ENCODE measurements at places on chromosomes 5 and 9.

- DNase-seq = no peak
Observed at GRCh38 chr5:171808951-171809350, 23.3 kb downstream of the SMIM23 start.

- no peak for DNase-seq
Observed at GRCh38 chr5:175195698-175196656, 248.0 kb downstream of the DRD1 start.

DNA sequence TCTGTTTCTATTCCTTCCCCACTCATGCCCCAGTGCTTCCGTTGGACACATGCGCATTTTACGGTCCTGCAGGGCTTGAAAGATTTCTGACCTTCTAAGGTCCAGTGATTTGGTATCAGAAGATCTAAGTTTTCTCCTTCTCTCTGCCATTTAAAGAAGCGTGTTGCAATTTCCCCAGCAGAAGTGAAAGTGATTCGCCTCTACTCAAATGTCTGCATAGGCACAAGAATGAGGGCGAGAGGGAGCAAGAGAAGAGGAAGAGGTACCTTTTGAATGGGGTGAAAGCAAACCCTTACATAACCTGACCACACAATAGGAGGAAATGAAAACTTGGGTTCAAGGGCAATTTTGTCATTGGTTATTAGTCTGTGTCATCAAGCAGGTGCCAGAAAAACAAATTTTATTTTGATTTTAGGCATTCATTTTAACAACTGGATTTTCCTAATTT lies 31.7 kb upstream of the NR3C1 start:
- no peak for DNase-seq

DNA sequence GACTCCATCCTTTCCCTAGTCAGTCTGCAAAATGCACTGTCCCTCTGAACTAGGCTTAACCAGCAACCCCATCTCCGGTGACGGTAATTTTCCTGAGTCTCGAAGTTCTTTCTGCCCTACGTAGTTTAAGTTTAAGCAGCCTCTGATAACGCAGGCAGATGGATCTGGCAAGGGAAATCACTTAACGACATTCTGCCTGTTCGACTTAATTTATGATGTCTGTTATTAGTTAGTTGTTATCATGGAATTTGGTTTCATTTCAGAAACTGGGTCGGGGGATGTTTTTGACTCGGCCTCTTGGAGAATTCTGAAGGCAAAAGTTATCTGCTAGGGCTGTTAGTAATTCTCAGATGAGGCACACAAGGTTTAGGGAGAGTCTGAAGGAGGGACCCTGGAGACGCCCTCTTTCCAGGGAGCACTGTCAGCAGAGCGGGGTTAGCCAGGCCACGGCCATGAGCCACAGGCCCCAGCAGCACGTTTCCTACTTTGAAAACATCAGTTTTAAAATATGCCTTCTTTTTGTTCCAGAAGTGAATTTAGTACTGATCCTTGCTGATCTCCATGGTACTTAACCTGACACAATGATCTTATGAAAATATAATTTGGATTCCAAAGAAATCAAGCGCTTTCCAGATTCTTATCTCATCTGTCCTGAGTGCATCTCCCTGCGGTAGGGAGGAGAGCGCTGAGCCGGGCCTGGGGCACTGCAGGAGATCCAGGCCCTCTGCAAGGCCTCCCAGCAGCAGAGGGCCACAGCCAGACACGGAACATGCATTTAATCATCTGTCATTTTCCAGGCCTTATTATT lies 171.0 kb upstream of the OTULINL start:
- no peak for DNase-seq

GRCh38 chr5:33338336-33339110 lies 102.2 kb upstream of the TARS1 start:
- DNase-seq = no peak

GRCh38 chr5:167245868-167246267 lies 1045.6 kb upstream of the WWC1 start:
- no peak for DNase-seq

GRCh38 chr5:141412854-141413539 lies at the start of gene PCDHGA10:
Gene PCDHGA10, plus strand, starts transcription at chr5:141412987. Its CDS starts 189 bp downstream, at chr5:141413176.
- DNase-seq = no peak

- DNase-seq = no peak
Observed at GRCh38 chr5:171441246-171441791, 21.9 kb downstream of the FGF18 start.

DNA sequence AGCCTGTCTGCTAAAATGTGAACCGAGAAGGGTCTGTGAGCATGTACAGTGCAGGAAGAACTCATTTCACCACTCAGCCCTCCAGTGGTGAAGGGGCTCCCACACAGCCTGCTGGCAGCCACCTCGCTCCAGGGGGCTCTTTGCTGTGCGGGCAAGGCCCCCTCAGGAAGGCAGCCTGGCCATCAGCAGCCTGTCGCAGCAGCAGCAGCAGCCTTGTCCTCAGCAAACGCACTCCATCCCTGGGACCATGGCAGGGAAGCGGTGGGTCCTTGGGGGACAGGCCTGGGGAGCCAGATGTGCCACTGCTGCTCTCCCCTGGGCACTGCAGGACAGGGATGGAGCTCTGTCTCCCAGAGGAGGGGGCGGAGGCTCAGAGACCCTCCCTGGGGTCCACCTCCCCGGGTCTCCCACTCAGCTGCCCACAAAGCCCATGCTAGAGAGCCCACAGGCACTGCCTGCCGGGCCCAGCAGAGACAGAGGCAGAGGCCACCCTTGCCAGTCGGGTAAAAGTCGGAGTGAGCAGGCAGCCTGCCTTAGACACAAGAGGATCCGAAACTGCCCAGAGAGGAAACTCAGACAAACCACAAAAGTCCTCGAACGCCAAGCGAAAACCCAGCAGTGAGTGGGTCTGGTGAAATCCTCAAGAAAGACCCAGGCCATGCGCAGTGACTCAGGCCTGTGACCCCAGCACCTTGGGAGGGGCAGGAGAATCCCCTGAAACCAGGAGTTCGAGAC lies 8.0 kb downstream of the BRD3 start:
- no peak for DNase-seq

- no peak for DNase-seq
Observed at GRCh38 chr5:151318850-151319732, 15.5 kb upstream of the SLC36A3 start.

GRCh38 chr9:109600142-109600541 lies 102.0 kb upstream of the PTPN3 start:
- DNase-seq = no peak

DNA sequence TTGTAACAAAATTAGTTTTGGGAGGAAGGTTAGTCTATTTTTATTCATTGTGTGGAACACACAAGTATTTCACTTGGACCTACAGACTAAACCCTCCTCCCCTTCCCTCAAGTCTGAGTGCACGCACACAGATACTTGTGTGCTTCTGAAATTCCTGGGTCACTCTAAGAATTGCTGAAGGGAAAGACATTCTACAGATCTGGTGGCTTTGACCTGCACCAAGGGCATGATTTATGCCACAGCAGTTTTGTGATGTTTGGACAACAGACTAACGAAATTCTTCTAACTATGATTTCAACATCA lies 150.5 kb downstream of the ARL15 start:
- no peak for DNase-seq

DNA sequence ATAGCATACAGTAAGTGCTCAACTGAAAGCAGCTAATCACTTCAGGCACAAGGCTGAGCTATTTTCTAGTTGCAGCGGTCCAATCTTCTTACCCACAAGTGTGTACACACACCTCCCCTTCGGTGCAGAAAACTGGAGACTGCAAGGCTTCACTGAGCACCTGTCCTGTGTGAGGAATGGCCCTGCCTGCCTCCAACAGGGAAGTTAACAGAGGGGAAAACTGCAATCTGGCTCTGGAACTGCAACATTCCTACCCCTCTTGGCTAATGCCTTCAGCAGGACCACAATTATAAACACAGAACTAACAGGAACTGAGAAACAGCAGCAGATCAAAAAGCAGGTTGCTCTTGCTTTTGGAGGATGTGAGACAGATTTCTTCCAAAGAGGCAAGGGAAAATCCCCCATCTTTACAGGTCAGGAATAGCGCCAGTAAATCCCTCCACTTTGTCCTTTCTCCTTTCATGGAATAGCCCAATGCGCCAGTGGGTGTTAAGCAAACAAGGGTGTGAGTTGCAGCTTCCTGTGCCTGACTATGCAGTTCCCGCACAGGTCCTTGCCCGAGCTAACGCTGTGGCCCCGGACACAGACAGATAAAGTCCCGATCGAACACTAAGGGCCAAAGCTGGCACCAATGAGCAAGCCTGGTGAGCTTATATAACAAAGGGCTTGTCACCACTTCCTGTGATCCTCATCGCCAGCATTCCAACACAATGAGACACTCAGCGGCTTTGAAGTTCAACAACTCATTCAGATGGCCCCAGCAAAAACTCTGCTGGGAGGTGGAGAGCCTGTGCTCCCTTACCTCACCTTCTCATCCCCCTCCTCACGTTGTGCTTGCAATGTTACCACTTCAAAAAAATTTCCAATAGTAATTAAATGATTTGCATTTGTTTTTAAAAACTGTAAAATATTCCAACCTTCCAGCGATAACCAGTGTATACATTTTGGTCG lies 21.5 kb downstream of the SHB start:
- DNase-seq = no peak

GRCh38 chr9:93807166-93808074 lies 147.7 kb downstream of the BARX1 start:
- DNase-seq = no peak

GRCh38 chr9:120256146-120256545 lies 323.8 kb downstream of the CDK5RAP2 start:
- DNase-seq = no peak

GRCh38 chr5:14234204-14234603 lies 91.1 kb downstream of the TRIO start:
- no peak for DNase-seq

DNA sequence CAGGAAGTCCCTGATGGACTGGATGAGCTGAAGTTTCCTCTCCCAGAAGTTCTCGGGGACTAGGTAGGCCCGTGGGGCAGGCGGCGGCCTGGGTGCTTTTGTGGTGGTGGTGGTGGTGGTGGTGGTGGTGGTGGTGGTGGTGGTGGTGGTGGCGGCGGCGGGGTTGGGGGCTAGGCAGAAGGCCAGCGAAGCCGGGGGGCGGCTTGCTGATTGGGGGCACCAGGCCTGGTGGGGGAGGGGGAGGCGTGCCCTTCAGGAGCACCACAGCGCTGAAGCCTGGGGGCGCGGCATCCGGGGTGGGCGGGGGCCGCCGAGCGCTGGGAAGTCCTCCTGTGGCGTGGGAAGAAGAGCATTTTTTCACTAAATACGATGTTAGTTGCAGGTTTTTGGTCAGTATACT lies 26.9 kb downstream of the SPATA31C1 start:
- DNase-seq = no peak

GRCh38 chr9:130378875-130379648 lies 65.7 kb upstream of the ASS1 start:
- no peak for DNase-seq

GRCh38 chr5:81300921-81301270 lies 491 bp upstream of the ZCCHC9 start:
- no peak for DNase-seq

- DNase-seq = no peak
Observed at GRCh38 chr5:136143312-136143711, 10.7 kb downstream of the SMAD5 start.

- DNase-seq = no peak
Observed at GRCh38 chr9:108083160-108083750, 593.7 kb upstream of the KLF4 start.

GRCh38 chr5:141517312-141517711 lies 28.4 kb downstream of the PCDHGC5 start:
- DNase-seq = no peak

GRCh38 chr5:132456296-132456986 lies 34.1 kb downstream of the IRF1 start:
- DNase-seq = no peak

DNA sequence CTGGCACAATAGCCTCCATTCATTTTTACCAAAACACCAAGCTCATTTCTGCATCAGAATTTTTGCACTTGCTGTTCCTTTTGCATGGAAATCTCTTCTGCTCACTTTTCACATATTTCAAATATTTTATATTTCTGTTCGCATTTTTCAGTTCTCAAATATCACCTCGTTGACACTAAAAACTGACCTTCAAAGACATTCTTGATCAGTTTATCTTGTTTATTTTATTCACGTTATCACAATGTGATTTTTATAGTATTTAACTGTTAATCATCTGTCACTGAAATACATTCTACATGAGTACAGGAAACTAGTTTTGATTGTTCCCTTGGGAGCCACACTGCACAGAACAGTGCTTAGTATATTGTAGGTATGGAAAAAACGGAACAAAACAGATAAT lies 29.6 kb downstream of the CDH10 start:
- no peak for DNase-seq

GRCh38 chr9:91298311-91298710 lies 63.4 kb downstream of the AUH start:
- no peak for DNase-seq

DNA sequence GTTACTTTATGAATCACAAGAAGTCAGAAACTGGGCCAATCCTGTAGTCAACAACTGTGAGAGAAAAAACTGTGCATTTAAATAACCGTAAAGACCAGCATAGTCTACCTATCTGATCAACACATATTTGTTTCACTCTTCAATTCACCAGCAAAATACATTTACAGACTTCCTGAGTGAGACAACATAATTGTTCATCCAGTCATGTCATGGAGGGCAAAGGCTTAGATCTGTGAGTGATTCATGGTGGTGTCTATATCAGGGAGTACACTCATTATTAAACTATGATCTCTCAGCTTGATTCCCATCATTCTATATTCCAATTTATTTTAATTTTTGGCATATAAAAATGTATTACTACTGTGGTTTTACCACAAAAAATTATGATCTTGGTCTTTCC lies 694.6 kb downstream of the DNAH5 start:
- no peak for DNase-seq

GRCh38 chr5:112878760-112879159 lies 17.7 kb downstream of the SRP19 start:
- DNase-seq = no peak

- DNase-seq = no peak
Observed at GRCh38 chr9:136133959-136134484, 15.3 kb upstream of the TMEM250 start.

DNA sequence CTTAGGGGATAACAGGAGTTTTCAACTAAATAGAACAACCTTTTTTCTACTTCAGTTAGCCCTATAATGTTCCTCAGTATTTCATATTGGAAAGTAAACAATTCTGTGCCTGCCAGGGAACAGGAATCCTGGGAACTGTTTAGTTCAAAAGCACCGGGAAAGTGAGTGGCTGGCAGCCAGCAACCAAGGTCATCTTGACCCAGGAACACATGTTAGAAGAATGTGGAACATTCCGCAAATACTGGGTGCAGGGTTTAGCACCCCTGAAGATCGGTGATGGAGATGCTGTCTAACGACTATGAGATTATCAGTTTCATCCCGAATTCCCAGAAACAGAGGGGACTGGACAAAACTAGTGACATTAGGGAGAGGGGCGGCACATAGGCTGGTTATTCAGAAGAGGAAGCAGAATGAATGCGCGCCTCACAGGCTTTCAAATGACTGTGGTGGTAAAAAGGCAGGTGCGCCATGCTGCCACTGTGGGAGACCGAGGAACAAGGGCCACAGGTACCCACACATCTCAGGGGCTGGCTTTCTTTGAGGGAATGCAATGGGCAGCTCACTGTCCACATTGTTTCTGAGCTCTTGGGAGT lies 51.2 kb downstream of the IPPK start:
- DNase-seq = no peak

GRCh38 chr5:160359816-160360215 lies 10.6 kb downstream of the C1QTNF2 start:
- DNase-seq = no peak

GRCh38 chr5:176364765-176365350 lies 429 bp upstream of the ARL10 start:
- no peak for DNase-seq

All from esophagus squamous epithelium (tissue), 5 donors.